ENCODE measurements at places on chromosomes 3 and 15.

GRCh38 chr3:77150028-77150427, 110.1 kb downstream of the ROBO2 start:
- no peak for DNase-seq

GRCh38 chr15:85380812-85381642, 624 bp downstream of the AKAP13 start:
- DNase-seq = peak; percentile 6

DNA sequence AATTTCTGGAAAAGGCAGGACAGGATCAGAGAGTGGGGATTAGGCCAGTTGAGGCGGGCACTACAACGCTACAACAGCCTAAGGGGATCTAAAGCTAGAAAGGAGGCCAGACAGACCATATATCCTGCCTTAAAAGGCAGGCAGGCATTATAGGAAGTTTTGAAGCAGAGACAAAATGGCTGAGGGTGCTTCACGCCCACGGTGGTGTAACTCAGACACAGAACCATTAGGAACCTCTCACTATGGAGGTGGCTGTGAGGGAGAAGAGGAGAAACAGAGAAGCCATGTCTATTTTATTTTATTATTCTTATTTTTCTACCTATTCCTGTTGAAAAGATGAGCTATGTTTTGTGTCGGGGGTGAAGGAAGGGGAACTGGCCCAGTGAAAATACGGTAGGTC, 2.1 kb upstream of the USP4 start:
- DNase-seq = no peak

DNA sequence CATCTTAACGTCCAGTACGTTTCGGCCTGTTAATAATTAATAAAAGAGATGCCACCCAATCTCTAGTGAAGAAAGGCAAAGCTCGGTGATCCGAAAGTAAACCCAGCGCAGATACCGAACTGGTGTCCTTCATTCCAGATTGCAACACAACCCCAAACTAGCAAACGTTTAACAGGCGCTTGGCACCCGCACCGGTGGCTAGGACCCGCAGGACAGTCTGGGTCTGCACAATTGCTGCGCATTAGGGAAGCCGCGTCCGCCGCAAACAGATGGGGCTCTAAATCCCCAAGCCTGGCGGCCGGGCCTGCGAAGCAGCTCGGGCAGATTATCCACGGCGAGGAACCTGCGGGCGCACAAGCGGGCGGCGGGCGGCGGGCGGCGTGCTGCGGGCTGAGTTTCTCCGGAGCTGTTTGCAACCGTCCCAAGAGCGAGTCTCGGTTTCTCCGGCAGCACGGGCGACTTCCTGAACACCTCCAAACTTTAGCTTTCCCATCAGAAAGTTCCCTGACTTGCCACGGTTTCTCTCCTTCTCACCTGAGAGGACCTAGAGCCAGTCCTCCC, 112.1 kb upstream of the ICE2 start:
- DNase-seq = no peak

DNA sequence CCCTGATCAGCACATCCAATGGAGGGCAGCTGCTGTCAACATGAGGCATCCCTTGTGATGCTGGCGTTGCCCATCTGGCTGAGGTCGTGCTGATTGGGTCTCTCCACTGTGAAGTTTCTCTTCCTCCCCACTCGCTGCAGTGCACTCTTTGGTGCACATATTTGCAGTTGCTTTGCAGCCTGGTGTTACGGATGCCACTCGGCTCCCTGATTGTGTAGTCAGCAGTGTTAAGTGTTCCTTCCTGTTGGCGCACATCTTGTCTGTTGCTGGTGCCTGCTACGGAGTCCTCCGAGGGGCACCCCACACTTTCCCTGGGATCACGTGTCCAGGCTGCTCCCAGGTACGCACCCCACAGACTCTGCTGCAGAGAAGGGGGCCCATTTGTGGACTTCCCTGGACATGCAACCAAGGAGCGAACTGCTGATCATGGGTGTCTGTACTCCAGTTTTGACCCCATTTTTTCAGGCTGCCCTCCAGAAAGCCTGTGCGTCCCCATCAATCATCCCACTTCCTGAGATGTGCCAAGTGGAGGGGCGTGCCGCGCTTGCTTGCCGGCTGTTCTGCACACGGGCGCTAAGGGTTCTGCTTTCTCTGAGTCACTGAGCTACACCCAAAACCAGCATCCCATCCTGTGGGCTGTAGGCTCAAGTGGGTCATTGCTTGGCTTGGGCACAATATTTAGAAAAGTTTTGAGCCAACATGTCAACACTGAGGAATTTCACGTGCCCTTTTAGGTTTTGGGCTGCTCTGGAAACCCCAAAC, 98.6 kb downstream of the FBLN2 start:
- no peak for DNase-seq

DNA sequence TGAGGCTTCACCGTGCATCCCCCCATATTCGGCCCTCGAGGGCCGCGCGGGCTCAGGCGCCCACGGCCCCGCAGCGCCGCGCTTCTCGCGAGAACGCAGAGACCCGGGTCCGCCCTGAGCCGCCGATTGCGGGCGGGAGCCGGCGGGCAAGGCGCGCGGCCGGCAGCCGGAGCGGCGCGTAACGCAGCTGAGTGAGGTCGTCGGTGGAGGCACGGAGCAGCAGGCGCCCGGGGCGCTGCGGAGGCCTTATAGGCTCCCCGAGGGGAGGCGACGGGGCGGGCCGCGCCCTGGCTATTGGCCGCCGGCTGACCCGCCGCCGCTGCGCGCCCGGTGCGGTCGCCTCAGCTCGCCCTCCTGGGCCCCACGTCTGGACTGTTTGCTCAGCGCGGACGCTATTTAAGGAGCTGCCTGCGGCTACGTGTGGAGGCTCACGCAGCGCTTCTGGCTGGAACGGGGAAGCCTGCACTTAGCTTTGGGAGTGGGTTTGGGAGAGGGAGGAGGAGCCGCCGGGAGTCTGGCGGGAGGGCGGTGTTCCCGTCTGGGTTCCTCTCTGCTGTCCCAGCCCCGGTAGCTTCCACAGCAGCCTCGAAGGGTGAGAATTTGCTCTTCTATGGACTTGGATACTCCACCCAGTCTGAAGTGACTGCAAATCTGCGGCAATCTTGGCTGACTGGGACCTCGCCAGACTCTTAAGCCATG, at the start of gene PLOD2:
PLOD2 (minus strand) TSS at position 221 of the 699 bp plus-strand sequence; CDS start at position 26, 195 bp downstream.
- peak; percentile 89 for DNase-seq

DNA sequence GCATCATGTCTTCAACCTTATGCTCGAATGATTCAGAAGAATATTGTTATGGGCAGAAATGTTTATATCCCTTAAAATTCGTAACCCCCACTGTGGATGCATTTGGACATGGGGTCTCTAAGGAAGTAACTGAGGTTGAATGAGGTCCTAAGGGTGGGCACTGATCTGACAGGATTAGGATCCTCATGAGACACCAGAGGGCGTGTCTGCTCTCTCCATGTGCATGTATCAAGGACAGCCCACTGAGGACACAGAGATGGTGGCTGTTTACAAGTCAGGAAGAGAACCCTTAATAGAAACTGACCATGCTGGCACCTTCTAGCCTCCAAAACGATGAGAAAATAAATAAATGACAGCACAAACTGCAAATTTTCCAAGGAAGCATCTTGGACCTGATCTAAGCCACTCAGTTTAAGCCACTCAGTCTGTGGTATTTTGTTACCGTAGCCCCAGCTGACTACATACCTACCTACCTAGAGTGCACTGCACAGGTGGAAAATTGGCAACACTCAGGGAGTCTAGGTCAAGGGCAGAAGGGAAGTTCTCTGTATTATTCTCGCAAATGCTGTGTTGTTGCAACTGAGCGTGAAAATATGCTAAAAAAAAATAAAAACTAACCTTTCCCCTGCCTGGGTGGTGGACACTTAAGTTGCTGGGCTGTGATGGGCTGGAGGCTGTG, 126.6 kb downstream of the TJP1 start:
- no peak for DNase-seq

GRCh38 chr15:27479296-27480140, 508.5 kb downstream of the GABRG3 start:
- no peak for DNase-seq

DNA sequence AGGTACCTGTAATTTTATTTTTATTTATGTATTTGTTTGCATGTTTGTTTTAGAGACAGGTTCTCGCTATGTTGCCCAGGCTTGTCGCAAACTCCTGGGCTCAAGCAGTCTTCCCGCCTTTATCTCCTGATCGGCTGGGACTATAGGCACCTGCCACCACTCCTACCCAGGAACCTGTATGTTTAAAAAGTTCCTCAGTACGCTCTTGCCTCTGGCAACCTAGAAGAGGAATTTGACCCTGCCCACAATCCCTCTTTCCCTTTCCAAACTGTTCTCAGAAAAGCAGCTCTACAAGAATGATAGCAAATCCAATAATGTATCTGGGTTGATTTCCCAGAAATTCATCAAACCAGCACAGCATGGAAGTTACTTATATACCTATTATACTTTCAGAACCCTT, 20.9 kb upstream of the PHLDB2 start:
- no peak for DNase-seq

- no peak for DNase-seq
These were observed 48.6 kb upstream of the SMAD6 start for GRCh38 chr15:66653398-66653797.

DNA sequence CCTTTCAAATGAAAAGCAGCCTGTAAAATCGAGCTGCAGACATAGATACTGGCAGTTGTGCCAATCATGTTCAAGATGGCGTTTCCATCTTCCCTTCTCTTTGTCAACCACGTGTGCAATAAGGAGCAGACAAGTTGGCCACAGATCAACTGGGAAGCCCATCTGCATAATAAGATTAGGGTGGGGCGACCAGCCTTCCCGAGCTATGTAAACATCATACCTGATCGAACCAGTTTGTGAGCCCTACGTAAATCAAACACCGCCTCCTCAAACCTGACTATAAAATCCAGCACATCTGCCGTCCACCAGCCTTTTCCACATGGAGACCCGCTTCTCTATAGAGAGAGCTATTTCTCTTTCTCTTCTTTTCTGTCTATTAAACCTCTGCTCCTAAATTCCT, 37.2 kb downstream of the TRIM42 start:
- DNase-seq = no peak

GRCh38 chr15:52414936-52415335, 113.7 kb downstream of the MYO5A start:
- no peak for DNase-seq

DNA sequence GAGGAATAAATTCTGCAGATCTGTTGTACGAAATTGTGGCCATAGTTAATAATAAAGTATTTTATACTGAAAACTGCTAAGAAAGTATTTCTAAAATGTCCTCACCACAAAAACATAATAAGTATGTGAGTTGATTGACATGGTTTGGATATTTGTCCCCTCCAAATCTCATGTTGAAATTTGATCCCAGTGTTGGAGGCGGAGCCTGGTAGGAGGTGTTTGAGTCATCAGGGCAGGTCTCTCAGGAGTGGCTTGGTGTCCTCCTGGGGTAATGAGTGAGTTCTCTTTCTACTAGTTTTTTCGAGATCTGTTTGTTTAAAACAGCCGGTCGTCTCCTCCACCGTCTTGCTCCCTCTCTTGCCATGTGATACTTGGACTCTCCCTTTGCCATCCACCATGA, 424.1 kb upstream of the KCNMB2 start:
- peak; percentile 6 for DNase-seq

GRCh38 chr3:69104586-69104985, 17.8 kb downstream of the LMOD3 start:
- DNase-seq = no peak

DNA sequence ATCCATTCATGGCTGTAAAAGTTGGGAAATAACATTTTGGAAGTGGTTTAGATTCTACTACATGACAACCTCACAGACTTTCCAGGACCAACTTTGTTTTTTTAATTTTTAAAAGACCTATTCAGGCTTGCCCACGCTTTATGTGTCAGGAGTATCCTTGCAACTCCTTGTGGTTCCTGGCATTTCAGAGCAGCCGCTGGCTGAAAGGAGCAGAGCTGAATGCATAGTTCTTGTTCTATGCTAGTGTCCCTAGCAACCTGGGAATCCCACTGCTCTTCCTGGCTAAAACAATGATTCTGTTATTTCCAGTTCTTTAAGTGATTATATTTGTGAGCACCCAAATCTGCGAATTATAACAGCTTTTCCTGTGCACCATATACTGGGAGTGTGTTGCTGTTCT, 34.9 kb downstream of the CP start:
- DNase-seq = no peak

DNA sequence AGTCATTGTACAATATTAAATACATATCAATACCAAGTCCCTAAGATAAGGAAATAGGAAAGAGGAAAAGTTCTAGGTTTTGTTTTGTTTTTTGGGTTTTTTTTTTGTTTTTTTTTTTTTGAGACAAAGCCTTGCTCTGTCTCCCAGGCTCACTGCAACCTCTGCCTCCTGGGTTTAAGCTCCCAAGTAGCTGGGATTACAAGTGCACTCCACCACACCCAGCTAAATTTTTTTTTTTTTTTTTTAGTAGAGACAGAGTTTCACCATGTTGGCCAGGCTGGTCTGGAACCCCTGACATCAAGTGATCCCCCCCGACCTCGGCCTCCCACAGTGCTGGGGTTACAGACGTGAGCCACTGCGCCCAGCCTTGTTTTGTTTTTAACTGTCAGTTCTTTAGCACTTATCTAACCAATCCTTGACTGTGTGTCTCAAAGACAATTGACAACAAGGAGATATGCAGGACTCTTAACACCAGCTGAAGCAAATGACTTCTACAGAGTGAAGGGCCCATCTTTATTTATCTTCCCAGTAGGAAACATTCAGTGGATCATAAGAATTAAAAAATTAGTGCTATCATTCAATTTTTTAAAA, 100.0 kb upstream of the RAP2B start:
- DNase-seq = no peak

- DNase-seq = no peak
These were observed 598.4 kb downstream of the FHIT start for GRCh38 chr3:60652829-60653228.

DNA sequence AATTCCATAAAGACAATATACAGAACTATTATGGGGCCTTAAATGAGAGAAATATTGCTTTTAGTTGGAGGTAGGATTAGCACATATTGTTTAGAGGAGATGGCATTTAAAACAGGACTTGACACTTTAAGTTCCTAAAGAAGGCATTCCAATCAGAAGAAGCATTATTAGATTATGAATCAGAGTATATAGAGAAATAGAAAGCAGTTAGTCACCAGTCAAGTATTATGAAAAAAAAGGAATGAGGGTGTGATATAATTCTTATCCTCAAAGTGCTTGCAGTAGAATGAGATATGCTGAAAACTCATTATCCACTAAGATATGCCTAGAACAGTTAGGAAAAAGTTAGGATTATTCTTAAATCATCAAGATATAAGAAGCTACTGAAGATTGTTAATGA, 456.2 kb downstream of the ZNF385D start:
- DNase-seq = no peak

DNA sequence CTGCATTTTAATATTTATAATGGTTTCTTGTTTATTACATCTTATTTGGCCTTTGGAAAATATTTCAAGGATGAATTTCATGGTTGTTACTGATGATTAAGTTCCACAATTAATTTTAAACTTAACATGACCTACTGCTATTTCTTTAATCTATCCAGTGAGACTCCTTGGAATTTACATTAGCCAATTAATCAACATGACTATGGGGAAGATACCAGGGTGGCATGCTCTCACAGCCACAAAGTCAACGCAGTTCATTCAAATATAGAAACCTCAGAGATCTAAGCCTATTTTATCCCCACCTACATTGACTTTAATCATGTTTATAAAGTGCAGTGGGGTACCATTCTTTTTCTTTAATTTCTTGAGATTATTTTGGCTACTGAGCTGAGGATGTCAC, 43.6 kb upstream of the PDZRN3 start:
- no peak for DNase-seq

Data from SHP77 (cell line).